T-cell (primary cell): ENCODE measurements at places on chromosomes 2 and 18.

- DNase-seq: no peak
Observed at GRCh38 chr2:85239102-85239501, 88.7 kb downstream of the TGOLN2 start.

- no peak for DNase-seq
Observed at GRCh38 chr2:99572373-99573164, 82.8 kb upstream of the REV1 start.

DNA sequence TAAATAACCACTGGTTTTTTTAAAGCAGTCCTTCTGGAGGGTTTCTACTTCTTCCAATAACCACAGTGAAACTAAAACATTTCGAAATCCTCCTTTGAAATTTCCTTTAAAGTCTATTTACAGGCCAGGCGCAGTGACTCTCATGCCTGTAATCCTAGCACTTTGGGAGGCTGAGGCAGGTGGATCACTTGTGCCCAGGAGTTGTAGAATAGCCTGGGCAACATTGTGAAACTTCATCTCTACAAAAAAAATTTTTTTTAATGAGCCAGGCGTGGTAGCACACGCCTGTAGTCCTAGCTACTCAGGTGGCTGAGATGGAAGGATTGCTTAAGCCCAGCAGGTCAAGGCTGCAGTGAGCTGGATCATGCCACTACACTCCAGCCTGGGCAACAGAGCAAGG lies 15.2 kb downstream of the KIDINS220 start:
- no peak for DNase-seq

- no peak for DNase-seq
Observed at GRCh38 chr2:238100821-238101771, 956 bp downstream of the ESPNL start.

GRCh38 chr2:224937887-224938286 lies 104.4 kb downstream of the DOCK10 start:
- no peak for DNase-seq

DNA sequence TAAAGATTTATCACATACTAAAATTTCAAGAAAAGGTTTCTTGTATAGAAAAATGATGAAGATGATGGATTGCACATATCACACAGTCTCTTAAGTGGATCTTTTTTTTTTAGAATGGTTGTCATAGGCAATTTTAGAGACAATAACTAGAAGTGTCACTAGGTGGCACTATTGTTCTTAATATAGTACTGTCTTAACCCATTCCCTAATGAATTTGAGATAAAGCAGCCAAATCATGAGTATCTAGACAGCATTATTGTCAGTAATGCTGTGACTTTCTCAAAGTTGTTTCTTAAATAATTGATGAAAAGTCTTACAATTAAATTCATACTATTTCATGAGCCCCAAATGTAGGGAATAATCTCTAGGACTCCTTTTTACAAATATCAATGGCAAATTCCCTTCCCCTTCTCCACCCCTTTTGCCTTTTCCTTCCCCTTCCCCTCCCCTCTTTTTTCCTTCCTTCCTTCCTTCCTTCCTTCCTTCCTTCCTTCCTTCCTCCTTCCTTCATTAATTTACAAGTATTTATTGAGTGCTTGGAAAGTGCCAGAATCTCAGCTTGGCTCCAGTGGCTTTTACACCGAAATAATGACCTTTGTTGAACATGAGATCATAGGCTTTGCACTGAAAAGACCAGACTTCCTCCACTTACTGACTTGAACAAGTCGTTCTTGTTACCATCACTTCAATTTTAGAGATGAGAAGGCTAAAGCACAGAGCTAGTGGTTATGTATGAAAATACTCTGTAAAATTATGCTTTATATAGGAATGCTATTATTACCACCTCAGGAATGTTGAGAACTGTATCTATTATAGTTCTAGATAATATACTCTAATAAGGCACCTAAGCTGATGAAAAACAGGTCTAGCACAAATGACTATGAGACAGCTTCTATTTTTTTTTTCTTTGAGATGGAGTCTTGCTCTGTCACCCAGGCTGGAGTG lies 19.8 kb downstream of the MYL12B start:
- no peak for DNase-seq

DNA sequence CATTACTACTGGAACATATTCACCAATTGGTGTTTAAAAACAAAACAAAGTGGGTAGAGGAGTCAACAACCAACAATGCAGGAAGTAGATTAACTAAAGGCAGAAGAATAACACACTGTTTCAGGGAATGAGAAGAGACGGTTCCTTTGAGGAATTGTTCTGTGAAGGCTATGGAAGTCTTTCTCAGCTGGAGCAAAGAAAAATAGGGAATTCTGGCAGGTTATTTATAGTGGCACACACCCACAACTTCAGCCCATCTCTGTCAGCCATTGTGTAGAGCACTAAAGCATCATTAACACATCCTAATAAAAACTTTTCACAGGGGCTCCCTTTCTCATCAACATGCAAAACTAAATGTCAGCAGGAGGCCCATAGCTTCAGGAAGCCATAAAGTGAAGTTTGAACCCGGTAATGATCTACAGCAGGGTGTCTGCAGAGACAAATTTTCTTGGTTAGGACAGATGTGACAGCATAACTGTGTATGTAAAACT lies 113.6 kb downstream of the CDH2 start:
- no peak for DNase-seq

DNA sequence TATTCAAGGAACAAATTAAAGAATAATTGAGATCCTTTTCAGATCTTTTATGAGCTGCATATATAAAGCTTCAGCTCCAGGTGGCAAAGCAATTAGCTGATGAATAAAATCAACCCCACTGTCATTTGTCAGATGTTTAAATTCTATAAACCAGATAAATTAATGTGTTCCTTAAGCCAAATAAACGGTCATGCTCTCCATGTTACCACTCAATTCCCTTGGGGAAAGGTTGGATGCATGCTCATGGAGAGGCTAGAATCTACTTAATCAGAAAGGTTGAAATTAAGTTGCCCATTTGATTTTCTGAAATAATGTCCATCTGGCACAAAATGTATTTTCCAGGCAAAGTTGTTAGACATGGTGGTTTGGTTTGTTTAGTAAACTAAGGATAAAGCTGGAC lies 282.5 kb upstream of the SPRED2 start:
- no peak for DNase-seq

DNA sequence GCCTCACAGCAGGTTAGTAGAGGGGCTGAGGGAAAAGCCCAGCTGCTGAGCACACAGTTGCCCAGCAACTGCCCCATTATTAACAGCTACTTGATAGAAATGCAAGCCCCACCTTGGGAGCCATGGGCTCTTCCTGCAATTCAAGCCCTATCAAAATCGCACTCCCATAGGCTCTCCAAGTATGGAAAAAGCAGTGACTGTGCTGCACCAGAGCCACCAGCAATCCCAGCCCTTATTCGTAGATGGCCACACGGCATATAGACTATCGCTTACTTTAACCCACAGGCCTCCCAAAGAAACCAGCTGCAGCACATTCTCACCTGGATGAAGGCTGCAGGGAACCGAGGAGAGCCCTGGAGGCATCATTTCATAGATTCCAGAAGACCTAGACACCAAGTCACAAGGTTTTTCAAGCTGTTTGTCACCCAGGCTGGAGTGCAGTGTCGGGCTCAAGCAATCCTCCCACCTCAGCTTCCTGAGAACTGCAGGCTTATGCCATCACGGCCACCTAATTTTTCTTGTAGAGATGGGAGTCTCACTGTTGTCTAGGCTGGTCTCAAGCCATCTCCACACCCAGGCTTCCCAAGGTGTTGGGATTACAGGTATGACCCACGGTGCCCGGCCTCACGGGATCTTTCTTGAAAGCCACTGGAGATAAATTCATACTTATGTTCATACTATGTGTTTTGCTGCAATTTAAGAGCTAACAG lies 11.3 kb downstream of the NCL start:
- DNase-seq: no peak

DNA sequence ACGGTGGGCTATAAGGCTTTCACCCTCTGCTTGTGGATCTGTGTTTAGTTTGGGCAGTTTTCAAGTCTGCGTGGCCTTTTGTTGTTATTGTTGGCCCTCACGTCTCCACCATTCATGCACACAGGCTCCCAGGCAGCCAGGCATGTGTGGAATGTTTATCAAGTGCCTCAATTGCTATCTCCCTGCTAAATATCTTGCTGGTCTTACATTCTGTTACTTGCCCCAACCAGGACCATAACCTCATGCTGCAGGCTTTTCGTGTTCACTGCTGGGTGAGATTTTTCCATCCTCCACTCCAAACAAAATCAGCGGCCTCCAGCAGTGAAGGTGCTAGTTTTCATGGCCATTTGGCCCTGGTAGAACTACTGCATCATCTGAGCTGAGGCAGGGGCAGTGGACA lies 63.0 kb upstream of the DSC1 start:
- DNase-seq: no peak

DNA sequence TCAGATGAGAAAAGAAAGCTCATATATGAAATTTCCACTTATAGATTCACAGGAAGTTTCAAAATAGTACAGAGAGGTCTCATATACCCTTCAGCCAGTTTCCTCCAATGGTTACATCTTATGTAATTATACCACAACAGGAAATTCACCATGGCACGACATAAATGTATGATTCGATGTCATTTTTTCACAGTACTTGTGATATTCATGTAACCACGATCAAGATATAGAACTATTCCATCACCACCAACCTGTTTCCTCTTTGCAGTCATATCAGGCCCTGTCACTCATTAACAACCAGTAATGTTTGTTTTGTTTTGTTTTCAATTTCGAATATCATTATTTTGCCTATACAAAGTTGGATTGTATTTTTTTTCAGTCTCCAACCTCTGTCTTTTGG lies 314.3 kb upstream of the POU3F3 start:
- no peak for DNase-seq

- no peak for DNase-seq
Observed at GRCh38 chr2:238097988-238098871, 1.9 kb upstream of the ESPNL start.
